MG63 (cell line): ENCODE measurements at places on chromosomes 12 and 14.

DNA sequence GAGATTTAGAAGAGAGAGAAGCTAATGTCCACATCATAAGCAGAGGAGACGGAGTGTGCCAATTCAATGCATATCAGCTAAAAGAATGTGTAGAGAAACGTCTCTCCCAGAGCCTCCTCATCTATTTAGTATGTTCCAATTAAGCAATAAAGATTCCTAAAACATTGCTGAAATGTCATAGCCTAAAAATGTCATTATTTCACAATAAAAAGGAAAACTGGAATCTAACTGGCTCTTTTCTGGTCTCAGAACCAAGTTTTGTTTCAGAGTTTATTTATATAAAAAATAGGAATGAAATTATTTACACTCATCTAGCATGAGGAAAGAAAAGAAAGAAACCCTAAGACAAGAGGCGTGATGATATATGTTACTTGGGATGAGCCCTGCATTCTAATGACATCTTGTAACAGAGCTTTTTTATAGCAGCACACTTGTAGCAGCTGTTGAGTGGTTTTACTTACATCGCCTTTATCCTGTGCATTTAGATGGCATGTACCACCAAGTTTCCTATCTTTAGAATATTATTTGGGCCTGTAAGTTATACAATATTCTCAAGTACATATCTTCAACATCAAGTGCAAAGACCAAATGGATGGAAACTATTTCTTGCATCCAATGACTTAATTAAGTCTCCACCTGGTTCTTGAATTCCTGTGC, 266.3 kb upstream of the PRKD1 start:
- DNase-seq, result peak; percentile 48

DNA sequence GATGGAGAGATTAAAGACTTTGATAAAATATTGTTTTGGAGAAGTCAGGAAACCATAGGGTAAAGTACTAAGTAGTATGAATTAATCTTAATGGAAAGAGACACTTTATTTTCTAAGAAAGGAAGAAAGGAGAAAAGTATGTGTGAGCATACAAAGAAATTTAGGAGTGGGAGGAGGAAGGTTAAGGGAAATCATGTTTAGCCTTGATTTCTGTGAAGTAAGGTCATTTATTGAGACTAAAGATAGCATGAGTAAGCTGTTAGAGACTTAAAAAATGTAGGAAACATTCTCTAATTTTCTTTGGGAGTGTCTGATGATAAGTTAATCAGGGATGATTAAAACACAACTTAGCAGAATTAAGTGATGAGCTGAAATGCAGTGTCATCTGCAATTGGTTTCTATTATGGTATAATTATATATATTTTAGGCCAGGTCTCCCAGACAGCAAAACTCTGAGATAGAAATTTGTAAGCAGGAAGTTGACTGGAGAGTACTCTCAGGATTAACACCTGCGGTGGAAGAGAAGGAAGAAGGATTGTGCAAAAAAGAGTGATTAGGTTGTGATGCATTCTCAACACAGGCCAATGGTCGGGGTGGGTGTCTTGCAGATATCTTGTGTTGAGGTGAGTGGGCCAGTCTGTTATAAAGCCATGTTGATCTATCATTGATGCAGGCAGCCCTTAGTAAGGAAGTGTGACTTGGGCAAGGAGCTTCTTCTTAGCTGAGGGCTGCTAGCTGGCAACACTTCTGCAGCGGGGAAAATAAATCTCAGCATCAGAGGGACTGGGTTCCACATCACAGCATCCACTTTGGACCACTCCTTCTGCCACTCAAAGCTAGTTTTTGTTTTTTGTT, 256.2 kb downstream of the AEBP2 start:
- DNase-seq, result no peak

- no peak for DNase-seq
These were observed 33.3 kb downstream of the DYNC1H1 start for GRCh38 chr14:101997429-101998336.

DNA sequence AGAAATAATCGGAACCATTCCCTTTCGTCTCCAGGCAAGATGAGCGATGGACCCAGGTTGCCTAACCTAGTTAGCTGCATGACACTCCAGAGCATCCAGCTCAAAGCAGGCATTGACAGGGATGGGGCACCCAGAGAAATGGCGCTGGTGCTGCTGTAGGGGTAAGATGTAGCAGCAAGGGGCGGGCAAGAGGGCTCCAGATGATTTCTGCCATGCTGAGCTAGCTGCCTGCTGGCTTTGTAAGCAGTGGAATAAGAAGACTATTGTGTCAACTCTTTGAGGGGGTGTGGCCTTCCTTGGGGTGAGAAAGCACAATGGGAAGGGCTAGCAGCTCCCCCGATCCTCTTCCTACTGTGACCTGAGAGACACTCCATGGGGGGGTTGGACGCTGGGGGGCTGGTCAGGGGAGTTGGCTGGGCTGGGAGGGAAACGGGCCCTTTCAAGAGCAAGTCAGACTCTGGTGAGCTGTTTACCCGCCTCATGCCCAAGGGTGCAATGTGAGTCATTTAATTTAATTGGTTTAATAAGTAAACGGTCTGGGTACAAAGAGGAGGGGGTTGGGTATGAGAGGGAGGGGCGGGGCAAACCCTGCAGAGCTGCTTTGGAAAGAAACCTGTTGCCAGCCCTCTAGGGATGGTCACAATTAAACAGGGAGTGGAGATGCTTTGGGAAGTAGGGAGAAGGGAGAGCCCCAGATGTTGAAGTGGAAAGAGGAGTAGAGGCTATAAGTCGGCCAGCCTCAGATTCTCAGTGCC, 50.5 kb downstream of the B4GALNT3 start:
- DNase-seq, result no peak

GRCh38 chr14:54489731-54490444, 1.1 kb upstream of the GMFB start:
- no peak for DNase-seq

GRCh38 chr14:98404811-98405210, 867.2 kb downstream of the BCL11B start:
- no peak for DNase-seq

DNA sequence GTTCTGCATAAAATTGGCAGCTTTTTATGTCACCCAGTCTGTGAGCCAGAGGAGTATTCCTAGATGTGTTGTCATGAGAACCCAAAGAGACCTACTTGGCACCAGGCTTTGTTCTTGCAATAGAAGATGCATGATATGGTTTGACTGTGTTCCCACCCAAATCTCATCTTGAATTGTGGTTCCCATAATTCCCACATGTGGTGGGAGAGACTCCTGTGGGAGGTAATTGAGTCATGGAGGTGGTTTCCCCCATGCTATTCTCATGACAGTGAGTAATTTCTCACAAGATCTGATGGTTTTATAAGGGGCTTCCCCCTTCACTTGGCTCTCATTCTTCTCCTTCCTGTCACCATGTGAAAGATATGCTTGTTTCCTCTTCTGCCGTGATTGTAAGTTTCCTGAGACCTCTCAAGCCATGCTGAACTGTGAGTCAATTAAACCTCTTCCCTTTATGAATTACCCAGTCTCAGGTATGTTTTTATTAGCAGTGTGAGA, 572.0 kb upstream of the ATP2B1 start:
- DNase-seq, result no peak

- no peak for DNase-seq
These were observed 53.4 kb downstream of the PRMT8 start for GRCh38 chr12:3544296-3544965.

DNA sequence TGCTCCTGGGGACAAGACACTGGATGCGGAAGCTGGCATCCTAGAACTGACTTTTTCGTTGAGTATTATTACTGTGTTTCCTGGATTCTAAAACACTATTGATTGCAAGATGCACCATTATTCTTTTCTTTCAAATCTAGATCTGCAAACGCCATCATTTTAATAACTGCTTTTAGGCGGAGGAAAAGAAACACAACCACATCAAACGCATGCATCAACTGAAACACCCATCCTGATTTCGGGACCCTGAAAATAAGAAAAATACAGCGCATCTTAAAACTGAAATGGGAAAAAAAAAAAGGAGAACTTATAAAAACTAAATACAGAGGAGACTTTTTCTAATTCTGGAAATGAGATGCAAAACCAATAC, 103.7 kb upstream of the MAX start:
- DNase-seq, result no peak

DNA sequence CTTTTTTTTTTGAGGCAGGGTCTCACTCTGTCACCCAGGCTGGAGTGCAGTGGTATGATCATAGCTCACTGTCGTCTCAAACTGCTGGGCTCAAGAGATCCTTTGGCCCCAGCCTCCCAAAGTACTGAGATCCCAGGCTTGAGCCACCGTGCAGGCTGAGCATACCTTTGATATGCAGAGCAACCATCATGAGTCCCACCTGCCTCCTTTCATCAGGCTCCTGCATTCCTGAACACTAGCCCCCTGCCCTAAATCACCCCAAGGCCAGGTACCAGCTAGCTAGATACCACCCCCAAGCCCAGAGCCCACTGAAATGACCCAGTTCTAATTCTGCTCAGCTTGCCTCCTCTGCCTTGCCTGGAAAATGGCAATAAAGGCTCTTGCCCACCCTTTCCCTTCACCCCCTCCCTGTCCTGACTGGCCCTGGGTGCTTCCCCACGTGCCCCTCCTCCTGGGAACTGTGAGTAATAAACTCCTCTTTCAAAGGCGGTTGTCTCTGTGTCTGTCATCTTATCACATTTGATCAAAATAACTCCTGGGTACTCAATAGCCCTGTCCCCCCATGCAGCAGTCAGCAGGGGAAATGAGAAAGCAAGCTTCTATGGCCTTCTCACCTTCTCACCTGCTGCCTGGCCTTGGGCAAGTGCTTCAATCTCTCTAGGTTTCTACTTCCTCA, 6.4 kb upstream of the BRF1 start:
- DNase-seq, result no peak

DNA sequence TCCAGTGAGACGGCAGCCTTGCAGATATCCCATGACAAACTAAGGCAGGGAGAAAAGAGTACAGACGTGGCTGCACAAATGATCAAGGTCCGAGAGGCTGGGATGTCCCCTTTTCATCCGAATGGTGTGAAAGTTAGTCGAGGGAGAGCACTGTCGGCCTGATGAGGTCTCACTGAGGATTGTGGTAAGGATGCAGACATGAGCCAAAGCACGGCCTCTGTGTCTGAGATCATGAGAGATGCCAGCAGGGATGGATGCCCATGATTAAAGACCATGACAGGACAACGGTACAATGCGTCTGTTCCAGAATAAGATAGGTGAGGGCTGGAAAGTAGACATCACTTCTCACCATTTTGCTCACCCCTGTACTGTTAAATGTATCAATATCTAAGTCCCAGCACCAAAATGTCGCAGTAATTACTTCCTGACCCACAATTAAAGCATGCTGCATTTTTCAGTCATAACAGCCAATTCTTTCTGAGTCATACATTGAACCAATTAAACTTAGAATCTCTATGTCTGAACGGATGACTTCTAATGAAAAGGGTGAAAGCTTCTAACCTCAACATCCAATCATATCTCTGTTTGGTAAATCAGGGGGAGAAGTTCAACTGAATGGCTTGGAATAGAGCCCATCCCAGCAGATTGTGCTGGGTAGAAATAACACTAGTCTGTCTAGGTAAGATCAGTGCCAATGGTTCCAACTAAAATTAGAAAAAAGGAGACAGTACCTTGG, 249.6 kb upstream of the SOX5 start:
- DNase-seq, result no peak
